HS-5 (cell line): ENCODE measurements at places on chromosomes 16 and 17.

DNA sequence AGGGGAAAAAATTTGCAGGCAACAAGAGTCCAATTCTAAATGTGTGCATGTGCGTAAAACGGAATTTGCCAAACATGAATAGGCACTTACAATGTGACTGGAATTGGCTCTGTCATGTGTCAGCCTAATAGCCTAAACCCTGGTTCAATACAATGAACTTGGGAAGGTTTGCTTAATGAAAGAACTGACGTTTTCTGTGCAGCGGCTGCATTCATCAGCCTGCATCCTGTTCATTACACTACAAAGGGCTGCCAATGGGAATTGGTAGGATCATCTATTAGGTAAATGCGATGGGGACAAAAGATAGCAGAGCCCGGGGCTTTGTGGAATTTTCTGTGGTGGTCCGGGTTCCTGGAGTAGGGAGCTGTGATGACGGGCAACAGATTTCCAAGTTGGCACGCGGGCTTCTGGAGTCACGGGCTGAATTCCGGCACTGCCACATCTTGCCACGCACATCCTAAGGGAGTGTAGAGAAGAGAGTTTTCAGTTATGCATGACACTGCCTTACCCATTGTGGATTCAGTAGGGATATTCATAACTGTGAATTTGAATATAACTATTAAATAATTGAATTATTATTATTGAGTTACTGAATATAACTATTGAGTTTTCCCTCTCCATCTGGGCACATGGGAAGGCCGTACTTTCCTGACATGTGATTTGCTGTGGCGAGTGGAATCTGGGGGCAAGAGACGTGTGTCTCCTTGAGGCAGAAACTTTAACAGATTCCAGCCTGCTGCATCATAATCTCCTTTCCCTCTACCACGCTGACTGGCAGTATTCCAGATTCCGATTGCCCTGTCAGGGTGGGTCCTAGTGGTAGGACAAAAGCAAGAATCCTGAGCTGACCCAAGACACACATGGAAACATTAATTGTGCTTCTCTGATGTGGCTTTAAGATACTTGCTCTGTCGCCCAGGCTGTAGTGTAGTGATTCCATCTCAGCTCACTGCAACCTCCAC lies 565.6 kb downstream of the WWOX start:
- no peak for DNase-seq

DNA sequence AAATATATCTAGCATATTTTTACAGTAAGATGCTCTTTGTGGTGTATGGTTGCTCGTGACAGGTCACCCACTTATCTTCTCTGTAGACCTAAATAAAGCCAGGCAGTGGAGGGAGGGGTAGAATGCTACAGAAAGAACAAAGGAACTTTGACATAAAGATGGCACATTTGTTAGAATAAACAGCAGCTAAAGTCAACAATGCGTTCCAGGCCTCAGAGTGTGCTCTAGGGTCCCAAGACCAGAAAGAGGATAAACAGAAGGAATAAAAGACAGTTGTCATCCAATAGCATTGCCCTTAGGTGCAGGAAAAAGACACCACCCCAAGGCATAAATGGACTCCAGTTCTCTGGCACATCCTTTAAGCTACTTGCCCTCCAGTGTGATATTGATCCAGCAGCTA lies 523.0 kb upstream of the CDH11 start:
- no peak for DNase-seq

GRCh38 chr17:8700546-8700945 lies 44.1 kb downstream of the CCDC42 start:
- no peak for DNase-seq

DNA sequence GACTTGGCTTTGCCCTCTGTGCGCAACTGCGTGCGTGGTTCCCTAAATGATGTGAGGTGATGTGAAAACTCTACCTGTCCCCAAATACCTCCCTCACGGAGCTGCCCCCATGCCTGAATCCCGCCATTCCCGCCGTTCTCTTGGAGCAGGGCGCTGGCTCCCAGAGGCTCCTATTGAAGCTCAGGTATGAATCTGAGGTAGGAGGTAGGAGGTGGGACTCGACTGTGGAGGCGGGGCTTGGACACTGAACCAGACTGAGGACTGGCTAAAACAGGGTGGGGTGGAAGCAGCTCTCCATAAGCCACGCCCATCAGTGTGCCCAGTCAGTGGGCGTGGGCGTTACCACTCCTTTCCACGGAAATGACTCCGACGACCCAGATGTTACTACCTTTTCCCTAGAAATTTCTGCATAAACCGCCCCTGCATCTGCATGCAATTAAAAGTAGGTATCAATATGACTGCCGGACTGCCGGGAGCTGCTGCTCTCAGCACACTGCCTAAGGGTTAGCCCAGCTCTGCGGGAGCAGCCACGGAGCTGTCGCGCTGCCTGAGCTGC lies 41.0 kb downstream of the FOXL1 start:
- DNase-seq = no peak

GRCh38 chr17:64634218-64634617 lies 27.9 kb downstream of the SMURF2 start:
- no peak for DNase-seq

GRCh38 chr16:84819644-84820304 lies at the start of gene CRISPLD2:
Gene CRISPLD2, plus strand, starts transcription at chr16:84819985. Its CDS starts 18,511 bp downstream, at chr16:84838496.
- no peak for DNase-seq

- no peak for DNase-seq
These were observed 10.1 kb upstream of the HSF5 start for GRCh38 chr17:58498177-58498828.
